ENCODE measurements at places on chromosomes 7 and 10.

DNA sequence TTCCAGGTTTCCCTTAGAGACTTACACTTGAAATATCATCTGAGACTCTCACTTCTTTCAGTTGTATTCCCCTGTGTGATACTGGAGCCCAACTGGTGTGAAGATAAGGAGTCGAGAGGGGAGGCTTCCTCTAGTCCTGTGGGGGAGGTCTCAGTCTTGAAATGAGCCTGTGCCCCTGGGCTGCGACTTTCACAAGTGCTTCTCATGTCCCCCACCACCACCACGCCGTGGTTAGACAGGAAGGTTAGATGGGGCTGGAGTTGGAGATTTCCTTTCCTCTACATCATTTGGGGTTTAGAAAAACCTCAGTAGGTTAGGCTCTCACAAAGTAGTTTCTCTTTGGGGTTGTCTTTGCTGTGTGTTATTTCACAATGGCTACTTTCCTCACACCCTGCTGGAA is 25.6 kb upstream of the MKX start:
- no peak for DNase-seq

GRCh38 chr10:82294874-82295378 is 419.9 kb downstream of the NRG3 start:
- no peak for DNase-seq

DNA sequence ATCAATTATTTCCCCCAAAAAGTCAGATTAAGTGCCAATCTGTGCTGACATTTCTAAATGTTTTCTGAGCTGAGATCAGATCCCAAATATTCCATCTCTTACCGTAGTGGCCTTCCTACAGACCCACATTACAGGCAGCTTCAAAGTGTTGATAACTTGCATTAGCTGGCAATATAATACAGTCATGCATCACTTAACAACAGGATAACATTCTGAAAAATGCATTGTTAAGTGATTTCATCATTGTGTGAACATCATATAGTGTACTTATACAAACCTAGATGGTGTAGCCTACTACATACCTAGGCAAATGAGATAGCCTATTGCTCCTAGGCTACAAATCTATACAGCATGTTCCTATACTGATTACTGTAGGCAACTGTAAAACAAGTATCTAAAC is 22.4 kb downstream of the SLC25A13 start:
- no peak for DNase-seq

DNA sequence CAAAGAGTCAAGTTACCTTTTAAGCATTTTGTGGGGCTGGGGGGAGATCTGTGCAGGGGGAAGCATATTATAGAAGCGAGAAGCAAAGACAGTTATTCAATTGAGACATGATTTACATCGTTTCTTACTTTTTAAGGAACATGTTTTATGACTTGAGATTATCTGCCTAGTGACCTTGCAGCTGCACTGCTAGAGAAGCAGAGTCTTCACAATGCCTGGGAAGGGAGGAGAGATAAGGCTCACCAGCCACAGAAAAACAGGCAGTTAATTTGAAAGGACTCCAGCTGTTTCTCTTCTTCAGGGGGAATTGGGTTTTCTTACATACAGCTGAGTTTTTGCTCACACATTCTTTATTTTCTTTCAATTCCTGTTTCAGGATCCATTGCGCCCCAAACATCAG is 31.0 kb downstream of the PHYH start:
- no peak for DNase-seq

All from globus pallidus (tissue), 1 donor.